ENCODE measurements at places on chromosomes 12 and 14.

DNA sequence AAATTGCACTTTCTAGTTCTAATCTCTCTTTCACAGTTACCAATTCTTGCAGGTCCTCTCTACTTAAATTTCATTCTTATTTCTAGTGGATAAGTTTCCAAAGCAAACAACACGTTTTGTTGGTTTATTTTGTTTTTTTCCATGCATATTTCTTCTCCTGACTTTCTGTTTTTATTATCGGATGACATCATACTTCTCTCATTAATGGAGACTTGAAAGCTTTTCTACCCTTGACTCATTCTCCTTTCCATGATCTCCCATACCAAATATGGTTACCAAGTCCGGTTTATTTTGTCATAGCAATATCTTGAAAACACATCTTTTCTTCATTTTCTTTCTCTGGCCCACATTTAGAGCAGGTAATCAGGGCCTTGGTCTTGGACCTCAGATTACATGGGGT is 796.5 kb downstream of the GALC start:
- DNase-seq, result no peak

DNA sequence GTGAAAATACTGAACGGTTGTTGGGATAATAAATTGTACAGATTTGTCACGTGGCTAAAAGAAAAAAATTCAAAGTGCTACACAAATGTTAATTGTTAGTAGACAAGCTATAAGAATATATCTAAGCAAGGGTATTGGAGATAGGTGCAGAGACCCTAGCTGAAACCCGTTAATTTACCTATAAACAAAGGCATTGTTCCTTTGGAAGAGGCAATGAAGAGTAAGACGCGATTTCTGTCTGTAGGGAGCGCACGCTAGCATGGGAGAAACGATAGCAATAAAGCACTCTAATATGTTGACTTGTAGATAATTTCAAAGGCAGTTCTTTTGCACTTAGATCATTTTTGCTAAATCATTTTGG is 565 bp downstream of the CCDC77 start:
- peak; percentile 22 for DNase-seq

DNA sequence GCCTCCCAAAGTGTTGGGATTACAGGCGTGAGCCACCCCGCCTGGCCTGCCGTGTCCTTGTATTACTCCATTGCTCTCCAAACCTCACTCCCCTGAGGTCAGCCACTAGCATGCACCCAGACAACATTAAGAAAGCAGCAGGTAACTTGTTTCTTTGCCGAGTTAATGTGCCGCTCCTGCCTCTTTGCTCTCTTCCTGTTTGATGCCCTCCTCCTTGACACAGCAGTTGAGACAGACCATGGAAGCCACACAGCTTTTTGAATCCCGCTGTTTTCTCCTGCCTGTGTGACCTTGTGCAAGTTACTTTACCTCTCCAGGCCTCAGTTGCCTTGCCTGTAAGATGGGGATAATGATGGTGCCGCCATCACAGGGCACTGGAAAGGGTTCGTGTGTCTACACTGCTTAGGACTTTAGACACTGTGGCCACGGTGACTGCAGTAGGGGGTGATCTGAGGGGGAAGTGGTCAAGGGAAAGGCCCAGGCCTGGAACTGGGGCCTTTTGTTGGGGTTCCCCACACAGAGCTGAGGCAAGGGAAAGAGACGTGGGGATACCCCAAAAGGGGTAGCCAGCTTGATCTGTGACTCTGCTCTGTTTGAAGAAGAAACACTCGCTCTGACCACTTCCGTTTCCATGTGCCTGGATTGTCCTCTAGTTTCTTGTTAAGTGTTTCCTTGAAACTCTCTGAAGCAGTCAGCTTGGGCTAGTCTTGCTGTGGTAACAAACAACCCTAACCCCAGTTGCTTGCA is 69.3 kb downstream of the RIN3 start:
- DNase-seq, result no peak

DNA sequence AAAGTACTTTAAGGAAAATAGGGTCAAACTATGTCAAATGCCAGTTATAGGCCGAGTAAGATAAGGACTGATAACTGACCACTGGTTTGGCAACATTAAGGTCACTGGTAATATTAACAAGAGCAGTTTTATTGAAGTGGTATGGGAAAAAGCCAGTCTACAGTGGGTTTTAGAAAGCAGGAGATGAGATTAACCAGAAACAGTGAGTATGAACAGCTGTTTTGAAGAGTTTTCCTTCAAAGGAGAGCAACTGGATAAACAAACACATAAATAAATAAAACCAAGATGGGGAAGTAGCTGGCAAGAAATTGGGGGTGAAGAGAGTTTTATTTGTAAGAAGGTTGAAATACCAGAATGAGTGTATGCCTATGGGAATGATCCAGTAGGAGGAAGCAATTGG is 30.3 kb downstream of the KITLG start:
- DNase-seq, result no peak

DNA sequence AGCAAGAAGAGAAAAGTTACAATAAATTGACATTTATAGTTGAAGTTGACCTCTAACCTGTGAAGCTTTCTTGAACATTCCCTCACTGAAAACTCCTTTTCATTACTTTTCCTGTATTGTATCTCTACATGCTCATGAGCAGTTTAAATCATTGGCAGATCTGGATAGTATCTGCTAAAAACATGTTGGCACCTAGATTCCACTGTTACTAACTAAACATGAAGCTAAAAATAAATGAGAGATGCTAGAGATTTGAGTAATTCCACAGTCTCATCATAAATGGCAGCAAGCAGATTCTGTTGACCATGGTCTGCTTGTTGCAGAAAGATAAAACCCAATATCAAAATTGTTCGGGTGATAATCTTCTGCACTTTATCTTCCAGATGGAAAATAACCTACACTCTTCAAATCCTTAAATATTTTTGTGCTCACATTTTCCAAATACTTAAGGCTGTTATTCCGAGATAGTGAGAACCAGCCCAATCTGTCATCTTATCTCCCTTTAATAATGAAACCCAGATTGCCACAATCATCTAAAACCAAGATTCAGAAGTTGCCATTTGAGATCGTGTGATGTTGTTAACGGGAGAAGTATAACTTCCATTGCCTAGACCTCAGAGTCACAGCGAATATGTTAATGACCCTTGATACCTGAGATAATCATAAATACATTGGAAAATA is 171.0 kb upstream of the DAAM1 start:
- no peak for DNase-seq

DNA sequence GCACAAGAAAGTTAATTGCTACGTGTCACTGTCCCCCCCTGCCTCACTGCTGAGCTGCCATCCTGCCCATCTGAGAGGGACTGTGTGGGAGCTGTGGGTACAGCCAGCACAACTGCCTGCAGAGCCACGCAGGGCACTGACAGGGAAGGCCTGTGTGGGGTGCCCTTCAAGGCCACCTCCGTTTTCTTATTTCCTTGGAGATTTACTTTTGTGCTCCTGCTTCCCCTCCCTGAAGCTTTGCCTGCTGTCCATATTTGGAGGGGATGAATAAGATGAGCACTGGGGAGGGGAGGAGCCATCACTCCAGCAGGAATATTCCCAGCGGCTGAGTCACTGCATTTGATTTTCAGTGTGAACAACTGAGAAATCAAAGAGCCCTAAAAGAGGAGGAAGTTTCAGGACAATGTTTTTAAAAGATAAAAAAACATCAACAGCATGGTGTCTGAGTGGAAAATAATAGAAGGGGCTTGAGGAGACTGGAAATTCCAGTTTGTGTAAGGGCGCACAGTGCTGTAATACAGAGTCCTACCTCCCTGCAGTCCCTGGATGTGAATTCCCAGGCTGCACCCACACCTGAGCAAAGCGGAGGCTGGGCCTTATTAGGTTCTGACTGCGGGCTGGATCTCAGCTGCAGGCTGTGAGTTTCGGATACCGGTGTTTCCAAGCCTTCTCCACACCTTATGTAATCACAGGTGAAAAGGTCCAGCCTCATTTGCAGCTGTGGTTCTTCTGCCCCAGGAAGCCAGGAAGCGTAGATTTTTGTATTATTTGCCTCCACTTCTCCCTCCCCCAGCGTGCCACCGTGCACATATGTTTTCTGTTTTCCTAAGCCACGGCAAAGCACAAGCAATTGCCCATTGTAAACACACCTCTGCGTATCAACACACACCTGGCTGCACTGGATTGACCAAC is 192.6 kb upstream of the BCL2L14 start:
- peak; percentile 85 for DNase-seq

DNA sequence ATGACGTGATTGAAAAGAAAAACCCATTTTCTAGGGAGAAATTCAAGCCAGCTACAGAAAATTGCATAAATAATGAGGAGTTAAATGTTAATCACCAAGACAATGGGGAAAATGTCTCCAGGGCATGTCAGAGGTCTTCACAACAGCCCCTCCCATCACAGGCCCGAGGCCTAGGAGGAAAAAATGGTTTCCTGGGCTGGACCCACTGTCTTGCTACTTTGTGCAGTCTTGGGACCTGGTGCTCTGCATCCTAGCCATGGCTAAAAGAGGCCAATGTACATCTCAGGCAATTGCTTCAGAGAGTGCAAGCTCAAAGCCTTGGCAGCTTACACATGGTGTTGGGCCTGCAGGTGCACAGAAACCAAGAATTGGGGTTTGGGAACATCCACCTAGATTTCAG is 65.3 kb downstream of the TUNAR start:
- no peak for DNase-seq

DNA sequence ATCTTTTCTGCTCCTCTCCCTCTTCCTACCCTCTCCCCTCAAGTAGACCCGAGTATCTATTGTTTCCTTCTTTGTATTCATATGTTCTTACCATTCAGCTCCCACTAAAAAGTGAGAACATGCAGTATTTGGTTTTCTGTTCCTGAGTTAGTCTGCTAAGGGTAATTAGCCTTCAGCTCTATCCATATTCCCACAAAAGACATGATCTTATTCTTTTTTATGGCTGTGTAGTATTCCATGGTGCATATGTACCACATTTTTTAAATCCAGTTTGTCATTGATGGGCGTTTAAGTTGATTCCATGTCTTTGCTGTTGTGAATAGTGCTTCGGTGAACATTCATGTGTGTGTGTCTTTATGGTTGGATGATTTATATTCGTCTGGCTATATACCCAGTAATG is 32.2 kb downstream of the CRADD start:
- no peak for DNase-seq

DNA sequence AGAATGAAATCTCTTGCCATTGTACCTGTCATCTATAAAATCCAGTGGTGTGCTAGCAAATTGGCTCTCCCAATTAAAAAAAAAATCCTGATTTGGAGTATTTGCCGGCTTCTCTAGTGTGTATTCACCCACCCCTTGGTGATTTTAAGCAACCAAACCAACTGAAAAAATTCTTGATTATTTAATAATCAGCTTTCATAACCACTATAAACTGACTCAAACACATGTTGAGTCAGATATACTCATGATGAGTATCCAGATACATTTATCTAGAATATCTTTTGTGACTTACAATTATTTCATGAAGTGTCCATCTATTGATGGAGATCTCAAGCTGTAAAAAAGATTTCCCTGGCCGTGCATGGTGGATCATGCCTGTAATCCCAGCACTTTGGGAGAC is 205.4 kb downstream of the RASSF9 start:
- no peak for DNase-seq

- no peak for DNase-seq
Measured at GRCh38 chr12:131117438-131118245, 163.9 kb downstream of the ADGRD1 start.

- DNase-seq, result no peak
Measured at GRCh38 chr12:46152456-46152855, 116.4 kb downstream of the SLC38A1 start.

DNA sequence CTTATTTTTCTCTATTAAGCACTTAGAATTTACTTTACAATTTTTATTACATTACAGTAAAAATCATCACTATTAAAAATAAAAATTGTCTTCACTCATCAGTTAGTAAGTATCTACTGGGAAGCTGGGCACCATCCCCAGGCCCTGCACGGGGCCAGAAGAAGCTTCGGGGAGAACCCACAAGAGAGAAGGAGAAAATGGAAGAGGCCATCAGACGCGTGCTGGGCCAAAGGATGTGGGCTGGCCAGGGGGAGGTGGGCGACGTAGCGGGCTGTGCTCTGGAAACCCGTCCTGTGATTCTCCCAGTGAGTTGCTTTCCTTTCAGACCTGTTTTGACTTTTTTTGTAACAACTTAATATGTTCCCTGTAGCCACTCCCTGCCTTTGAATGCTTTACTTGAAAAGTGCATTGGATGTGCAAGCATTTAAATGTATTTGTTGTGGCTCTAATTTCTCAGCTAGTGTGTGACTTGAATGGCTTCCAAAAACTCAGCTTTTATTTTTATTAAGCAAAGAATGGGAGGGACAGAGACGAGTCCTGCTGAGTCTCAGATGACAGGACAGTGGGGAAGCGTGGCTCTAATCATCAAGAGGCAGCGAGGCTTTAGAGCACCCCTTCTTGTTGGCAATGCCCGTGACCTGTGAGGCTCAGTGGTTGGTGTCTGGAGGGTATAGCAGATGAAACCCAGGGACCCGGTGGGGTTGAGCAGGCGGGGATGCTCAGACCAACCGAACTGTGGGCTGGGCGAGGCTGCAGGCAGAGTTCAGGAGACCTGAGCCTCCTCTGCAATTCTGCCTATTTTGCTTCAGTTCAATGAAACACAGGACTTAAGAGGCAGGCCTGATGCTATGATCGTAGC is 38.8 kb downstream of the SYNE3 start:
- DNase-seq, result no peak

GRCh38 chr14:76697246-76697905 is 63.9 kb upstream of the VASH1 start:
- DNase-seq, result no peak
